ENCODE measurements at places on chromosomes 5 and 9.

DNA sequence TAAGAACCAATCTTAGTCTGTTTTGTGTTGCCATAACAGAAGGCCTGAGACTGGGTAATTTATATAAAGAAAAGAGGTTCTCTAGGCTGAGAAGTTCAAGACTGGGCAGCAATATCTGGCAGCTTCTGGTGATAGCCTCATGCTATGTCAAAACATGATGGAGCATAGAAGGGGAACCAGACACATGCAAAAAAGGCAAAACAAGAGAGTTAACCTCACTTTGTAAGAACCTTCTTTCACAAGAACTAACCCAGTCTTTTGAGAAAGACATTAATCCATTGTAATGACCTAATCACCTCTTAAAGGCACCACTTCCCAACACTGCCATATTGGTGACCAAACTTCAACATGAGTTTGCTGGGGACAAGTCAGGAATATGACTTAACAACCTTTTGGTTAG is 37.3 kb downstream of the FSD1L start:
- no peak for DNase-seq

GRCh38 chr5:38622723-38623129 is 66.3 kb upstream of the LIFR start:
- no peak for DNase-seq

GRCh38 chr5:53416144-53416738 is 64.2 kb upstream of the FST start:
- DNase-seq = no peak

- DNase-seq = no peak
These were observed 1060.7 kb downstream of the EFNA5 start for GRCh38 chr5:106610041-106610440.

DNA sequence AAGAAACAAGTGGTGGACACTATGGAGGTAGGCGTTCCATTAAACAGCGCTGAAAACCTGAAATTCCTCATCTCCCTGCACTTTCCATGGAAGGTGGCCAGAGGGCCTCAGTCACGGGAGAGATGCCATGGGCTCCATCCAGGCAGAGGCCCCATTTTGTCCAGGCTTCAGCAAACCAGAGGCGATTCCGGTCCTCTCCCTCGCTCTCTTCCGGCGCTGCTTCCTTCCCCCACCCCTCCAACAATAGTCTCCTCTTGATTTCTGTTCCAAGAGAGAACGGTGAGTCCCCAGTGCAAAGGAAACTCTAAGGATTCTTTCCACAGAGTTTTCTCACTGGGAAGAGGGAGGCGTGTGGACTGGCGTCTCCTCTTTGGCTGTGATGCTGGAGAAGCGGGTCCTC is 7.5 kb downstream of the ZNF366 start:
- no peak for DNase-seq

- no peak for DNase-seq
These were observed 8.2 kb downstream of the SLC22A5 start for GRCh38 chr5:132377738-132378137.

DNA sequence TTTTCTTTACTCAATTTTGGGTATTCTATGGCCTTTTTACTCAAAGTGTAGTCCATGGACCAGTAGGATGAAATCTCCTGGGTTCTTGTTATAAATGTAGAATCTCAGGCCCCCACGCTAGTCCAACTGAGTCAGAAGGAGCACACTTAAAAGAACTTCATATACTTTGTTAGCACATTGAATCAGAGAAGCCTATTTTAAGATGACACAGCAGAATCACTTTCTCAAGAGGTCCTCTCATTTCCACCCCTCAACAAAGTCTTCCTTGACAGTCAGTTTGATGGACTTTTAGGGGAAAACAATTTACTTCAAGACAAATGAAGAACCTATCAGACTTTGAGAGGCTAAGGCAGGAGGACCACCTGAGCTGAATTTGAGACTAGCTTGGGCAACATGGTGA is 37.7 kb upstream of the FGF10 start:
- DNase-seq = no peak

DNA sequence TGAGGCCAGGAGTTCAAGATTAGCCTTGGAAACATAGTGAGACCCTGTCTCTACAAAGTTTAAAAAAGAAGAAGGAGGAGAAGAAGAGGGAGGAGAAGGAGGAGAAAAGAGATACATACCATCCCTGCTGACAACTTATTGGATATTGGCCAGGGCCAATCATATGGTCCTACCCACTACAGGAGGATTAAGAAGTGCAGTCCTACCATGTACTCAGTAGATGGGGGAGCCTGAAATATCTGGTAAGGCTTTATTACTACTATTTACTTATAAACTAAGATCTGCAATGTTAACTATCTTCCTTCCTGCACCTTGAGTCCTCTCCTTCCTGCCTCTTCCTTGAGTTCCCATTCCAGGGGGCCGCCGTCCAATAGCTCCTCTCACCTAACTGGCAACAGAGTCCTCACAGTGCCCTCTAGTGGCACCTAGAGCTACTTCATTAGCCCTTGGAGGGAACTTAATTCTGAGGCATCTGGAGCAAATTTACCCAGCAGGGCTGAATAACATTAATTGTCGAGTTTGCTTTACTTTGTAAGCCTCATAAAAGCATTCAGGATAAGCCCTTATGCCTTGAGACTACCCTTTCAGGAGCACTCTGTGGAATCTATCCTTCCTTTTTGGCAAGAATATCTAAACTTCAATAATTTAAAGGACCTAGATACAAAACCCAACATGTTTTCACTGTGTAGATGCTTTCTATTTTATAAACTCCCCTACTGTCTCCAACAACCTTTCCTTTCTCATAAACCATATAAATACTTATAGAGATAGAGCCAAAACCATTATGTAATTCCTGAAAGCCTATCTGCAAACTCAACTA is 39.1 kb upstream of the RANBP6 start:
- peak; percentile 38 for DNase-seq

DNA sequence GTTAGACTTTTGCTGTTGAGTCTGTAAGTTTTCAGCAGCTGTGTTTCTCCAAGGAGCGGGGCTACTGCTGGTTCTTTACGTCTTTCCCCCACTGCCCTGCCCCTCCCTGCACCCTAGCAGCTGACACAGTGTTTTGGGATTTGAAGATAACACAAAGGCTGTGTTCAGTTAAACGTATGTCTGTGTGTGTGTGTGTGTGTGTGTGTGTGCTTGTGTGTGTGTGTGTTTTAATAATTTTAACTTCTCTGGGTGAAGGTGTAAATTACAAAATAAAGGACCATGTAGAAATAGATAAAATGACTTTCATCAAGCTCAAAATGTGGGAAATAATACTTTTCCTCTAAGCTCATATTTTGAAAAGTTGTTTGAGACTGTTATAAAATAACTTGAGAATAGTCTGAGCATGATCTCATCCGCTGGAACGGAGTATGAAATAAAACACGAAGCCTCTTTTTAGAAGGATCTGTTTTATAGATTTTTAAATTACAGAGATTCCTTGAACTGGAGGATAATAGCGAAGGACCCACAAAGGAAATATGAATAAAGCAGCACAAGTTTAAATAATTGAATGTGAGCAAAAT is 10.9 kb downstream of the ABL1 start:
- no peak for DNase-seq

GRCh38 chr9:24382566-24382965 is 163.1 kb downstream of the IZUMO3 start:
- DNase-seq = no peak

- no peak for DNase-seq
These were observed 41.5 kb upstream of the LARP1 start for GRCh38 chr5:154713615-154714125.

- no peak for DNase-seq
These were observed 77.8 kb downstream of the FSTL4 start for GRCh38 chr5:133534566-133534965.

- DNase-seq = no peak
These were observed 32.4 kb upstream of the ZFR start for GRCh38 chr5:32476891-32477290.

DNA sequence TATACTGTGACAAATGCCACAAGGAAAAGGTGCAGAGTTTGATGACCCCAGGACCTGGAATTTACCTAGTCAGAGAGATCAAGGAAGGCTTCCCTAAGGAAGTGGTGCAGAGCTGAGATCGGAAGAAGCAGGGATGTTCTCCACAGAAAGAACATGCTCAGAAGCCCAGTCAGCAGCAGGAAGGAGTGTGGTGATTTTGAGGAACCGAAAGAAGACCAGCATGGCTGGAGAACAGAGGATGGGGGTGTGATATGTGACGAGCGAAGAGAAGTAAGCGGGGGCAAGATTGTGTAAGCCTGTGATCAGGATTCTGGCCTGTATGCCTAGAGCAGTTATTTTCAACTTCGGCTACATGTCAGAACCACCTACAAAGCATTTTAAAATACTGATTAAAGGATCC is 18.7 kb upstream of the PIK3R1 start:
- no peak for DNase-seq

- DNase-seq = peak; percentile 59
These were observed 4.4 kb downstream of the SLC25A25 start for GRCh38 chr9:128072144-128073021.

DNA sequence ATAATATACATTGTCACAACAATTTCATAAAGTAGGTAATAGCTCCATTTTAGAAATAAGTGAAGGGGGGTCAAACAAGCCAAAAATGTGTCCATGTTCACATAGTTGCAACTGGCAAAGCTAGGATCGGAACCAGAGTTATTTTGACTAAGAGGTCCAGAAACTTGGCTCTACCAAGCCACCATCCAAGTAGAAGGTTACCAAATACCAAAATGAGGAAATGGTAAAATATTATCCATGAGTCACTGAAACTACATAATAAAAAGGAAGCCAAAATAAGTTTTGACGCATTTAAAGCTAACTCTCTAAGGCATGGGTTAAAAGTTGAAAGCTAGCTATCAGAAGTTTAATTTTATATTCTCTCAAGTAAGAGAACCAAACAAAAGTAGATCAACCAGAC is 886.9 kb upstream of the DMAC1 start:
- no peak for DNase-seq

DNA sequence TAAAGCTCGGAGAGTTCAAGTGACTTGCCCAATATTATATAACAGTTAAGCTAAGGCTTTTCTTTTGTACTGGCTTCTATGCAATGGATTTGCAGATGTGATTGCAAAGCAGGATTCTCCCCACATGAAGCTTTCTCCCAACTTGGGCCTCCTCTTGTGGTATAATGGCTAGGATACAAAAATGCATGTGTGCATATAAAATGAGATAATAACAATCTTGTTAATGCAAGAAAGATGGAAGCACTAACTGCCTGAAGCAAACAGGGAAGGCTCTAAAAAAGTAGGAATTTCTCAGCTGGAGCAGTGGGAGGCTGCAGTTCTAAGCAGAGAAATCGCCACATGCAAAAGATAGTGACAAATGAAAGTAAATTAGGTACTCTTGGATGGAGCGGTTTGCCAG is 444.2 kb upstream of the RIOK2 start:
- no peak for DNase-seq

- no peak for DNase-seq
These were observed 186.7 kb downstream of the TMEM38B start for GRCh38 chr9:105881021-105881420.

DNA sequence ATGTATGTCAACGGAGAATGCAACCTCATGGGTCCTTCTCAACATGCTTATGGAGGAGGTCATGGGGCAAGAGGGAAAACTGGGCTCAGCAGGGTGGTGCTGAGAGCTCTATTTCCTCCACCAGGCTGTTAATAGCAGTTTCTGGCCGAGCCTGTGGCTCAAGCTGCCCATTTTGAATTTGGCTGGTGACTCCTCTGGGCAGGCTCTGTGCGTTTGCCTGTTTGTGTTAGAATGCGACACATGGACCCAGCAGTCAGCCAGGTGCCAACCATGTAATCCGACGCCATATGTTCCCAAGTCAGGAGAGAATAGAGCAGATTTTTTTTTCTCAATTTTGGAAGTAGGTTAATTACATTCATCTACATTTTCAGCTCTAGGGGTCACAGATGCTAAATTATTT is 387.7 kb upstream of the CLINT1 start:
- DNase-seq = no peak

GRCh38 chr9:132832171-132832881 is 45.8 kb downstream of the AK8 start:
- DNase-seq = no peak

DNA sequence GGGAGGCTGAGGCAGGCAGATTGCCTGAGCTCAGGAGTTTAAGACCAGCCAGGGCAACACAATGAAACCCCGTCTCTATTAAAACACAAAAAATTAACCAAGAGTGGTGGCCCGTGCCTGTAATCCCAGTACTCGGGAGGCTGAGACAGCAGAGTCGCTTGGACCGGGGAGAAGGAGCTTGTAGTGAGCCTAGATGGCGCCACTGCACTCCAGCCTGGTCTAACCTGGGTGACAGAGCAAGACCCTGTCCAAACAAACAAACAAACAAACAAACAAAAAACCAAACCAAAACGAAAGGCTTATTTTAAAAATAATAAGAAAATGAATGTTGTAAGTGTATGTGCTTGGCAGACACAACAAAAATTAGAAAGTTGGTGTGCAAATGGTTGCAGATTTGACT is 536.3 kb upstream of the PTPRD start:
- DNase-seq = no peak

GRCh38 chr9:123998970-123999621 is 12.5 kb upstream of the LHX2 start:
- DNase-seq = peak; percentile 48

GRCh38 chr9:127506117-127506813 is 55.0 kb downstream of the LRSAM1 start:
- DNase-seq = no peak

DNA sequence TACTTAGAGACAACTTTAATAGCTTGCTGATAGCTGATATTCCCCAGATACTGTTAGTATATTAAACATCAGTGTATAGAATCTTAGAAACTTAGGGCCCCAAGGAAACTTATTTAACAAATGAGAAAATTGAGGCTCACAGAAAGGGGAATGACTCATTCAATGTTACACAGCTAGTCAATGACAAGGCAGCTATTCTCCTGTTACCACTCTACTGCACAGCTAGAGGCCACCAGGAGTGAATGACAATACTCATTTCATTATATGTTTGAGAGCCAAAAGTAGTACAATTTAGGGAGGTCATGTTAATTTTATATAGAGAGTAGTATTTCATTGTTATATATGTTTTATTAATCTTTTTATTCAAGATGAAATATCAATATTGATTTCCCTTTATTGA is 33.2 kb upstream of the PCDHB1 start:
- no peak for DNase-seq

GRCh38 chr5:151270599-151270998 is 17.6 kb downstream of the GM2A start:
- DNase-seq = no peak

- DNase-seq = no peak
These were observed 241.4 kb downstream of the FSTL4 start for GRCh38 chr5:133370904-133371303.

DNA sequence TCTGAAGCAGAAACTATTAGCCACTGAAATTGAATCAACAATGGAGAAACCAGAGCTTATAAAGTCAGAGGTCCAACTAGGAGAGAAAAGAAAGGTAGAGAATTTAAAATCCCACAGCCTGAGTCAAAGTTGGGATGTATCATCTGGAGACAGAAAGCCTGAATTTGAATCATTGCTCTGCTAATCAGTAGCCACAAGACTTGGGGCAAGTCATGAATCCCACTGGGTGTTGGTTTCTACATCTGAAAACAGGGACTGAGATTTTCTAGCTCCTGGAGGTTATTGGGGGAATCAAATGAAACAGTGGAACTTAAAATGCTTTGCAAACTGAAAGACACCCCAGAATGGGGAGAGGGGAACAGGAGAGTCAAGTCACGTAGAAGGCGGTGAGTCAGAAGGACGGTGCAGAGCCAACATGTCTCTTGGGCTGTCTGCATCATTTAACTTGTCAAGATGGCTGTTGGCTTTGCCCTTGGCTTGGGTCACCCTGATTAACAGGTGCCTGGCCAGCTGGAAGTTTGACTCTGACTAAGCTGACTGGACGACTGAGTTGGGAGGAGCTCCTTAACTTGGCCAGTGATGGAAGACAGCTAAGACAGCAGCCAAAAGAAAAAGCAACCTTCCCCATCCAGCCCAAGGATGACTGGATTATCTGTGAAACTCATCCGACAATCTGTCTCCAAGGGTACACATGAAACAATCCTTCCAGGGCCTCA is 60.6 kb upstream of the ADRA1B start:
- no peak for DNase-seq
